ENCODE measurements at places on chromosomes 3 and 15.
A peak's percentile ranks its signal among the peaks of the same experiment; 100 is the strongest.

- DNase-seq = no peak
These were observed 51.4 kb downstream of the FHIT start for GRCh38 chr3:61199843-61200242.

GRCh38 chr3:67916353-67916752 is 261.9 kb upstream of the SUCLG2 start:
- no peak for DNase-seq

DNA sequence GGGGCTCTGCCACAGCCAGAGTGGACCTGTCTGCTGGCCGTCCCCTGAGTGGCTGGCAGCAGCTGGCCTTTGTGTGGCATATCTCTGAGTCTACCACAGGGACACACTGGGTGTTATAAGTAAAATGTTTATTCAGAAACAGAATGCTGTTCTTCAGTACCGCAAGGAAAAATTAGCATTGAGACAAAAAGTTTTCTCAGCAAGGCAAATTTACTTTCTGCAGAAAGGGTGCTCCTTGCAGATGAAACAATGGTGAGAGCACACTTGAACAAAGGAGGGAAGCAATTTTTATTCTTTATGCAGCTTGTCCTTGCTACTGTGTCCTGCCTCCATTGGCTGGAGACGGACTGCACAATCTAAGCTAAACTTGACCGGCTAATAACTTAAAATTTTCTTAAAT is 4.0 kb downstream of the TMEM89 start:
- DNase-seq = no peak

DNA sequence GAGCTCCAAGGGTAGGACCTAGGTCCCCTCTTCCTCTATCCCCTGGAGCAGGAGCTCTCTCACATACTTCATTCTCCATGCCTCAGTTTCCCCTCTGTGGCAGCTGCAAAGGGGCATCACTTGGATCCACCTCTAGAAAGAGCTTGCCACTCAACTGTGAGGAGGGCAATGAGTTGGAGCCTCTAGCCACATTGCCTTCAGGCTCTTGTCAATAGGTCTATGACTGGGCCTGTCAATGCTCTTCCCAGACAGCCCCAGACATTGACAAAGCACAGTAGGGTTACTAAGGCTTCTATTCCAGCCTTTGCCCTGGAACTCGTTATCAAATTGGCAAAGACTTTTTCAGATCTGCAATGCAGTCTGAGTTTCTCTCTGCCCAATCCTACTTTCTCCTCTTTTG is 4.4 kb upstream of the VIPR1 start:
- no peak for DNase-seq

DNA sequence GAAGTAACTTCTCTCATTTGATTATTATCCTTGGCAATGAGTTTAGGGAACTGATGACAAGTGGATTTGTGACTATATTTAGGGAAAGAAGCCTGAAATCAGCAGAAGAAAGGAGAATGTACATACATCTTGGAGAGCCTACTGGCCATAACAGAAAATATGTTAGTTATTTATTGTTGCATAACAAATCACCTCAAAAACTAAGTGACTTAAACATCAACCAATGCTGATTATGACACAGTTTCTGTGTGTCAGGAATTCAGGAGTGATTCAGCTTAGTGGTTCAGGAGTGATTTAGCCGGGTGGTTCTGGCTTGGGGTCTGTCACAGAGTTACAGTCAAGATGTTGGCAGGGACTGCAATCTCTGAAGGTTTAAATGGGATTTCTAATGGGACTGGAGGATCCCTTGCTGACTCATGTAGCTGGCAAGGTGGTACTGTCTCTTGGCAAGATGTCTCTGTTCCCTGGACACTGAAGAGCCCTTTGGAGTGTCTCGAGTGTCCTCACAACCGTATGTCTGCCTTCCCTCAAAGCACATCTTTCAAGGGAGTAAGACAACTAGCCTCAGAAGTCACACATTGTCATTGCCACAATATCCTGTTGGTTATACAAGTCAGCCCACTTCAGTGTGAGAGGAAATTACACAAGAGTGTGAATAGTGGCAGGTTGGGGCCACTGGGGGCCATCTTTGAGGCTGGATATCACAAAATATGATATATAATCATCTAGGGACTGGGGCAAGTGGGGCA is 248.9 kb downstream of the SV2B start:
- no peak for DNase-seq

DNA sequence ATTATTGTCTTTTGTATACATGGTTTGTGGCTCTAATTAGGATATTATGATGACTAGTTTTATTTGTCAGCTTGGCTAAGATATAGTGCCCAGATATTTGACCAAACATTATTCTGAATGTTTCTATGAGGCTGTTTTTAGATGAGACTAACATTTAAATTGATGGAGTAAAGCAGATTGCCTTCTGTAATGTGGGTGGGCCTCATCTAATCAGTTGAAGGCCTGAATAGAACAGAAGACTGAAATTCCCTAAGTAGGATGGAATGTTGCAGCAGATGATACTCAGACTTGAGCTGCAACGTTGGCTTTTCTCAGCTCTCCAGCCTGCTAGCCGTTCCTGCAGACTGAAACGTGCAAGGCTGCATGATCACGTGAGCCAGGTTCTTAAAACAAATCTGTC is 546.5 kb downstream of the EDEM1 start:
- no peak for DNase-seq

GRCh38 chr15:81155375-81156218 is 21.5 kb downstream of the CFAP161 start:
- peak; percentile 79 for DNase-seq

GRCh38 chr3:149245738-149246451 is 24.3 kb upstream of the CP start:
- DNase-seq = no peak

- DNase-seq = no peak
These were observed 90.9 kb downstream of the STRIT1 start for GRCh38 chr3:155202626-155203025.

GRCh38 chr3:53617893-53618523 is 123.6 kb downstream of the CACNA1D start:
- no peak for DNase-seq

- peak; percentile 21 for DNase-seq
These were observed 49.6 kb downstream of the MAP6D1 start for GRCh38 chr3:183775781-183776180.

- DNase-seq = no peak
These were observed 7.4 kb downstream of the CRYBG3 start for GRCh38 chr3:97829198-97829597.

GRCh38 chr15:99014803-99015697 is 7.5 kb upstream of the PGPEP1L start:
- DNase-seq = peak; percentile 64

DNA sequence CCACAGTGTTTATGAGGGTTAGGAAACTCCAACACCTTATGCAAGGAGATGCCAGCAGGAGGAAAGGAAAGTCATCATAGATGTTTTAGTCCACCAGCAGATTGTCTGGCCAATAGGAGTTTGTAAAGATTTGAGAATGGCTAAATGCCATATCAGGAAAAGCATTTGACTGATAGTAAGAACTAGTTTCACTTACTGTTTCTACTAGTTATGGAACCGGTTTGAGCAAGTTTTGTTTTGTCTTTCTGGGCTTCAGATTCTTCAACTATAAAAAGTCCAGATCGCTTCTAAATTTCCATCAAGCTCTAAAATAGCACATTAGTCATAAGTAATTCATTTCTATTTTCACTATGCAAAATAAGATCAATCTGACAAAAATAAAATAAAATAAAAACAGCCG is 254.8 kb upstream of the TMCO5A start:
- DNase-seq = no peak

GRCh38 chr15:69853544-69853951 is 244.2 kb downstream of the TLE3 start:
- no peak for DNase-seq

DNA sequence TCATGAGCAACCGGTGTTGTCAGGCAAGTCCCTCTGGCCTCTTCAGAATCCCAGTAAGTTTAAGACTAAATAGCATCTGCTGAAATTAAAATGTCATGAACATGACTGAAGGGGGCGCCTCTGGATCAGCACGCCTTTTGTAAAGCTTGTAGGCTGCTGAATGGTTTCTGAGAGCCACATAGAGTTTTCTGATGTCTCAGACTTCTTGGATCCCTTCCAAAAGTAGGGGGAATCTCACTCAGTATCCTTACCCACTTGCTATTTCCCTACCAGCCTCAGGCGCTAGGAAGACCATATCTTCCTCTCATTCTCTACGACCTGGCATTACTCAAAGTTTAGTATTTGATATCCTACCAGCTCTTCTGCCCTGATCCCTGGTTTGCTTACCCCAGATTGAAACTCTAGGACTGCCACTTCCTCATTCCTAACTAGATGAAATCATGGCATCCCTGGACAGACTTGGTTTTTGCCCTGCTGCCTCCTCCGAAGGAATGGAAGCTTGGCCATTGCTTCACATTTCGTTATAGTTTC is 62.7 kb upstream of the CD47 start:
- DNase-seq = no peak

GRCh38 chr3:149314807-149315578 is 18.4 kb downstream of the TM4SF18 start:
- no peak for DNase-seq

- peak; percentile 21 for DNase-seq
These were observed 58.5 kb downstream of the LIPC start for GRCh38 chr15:58490086-58490887.

DNA sequence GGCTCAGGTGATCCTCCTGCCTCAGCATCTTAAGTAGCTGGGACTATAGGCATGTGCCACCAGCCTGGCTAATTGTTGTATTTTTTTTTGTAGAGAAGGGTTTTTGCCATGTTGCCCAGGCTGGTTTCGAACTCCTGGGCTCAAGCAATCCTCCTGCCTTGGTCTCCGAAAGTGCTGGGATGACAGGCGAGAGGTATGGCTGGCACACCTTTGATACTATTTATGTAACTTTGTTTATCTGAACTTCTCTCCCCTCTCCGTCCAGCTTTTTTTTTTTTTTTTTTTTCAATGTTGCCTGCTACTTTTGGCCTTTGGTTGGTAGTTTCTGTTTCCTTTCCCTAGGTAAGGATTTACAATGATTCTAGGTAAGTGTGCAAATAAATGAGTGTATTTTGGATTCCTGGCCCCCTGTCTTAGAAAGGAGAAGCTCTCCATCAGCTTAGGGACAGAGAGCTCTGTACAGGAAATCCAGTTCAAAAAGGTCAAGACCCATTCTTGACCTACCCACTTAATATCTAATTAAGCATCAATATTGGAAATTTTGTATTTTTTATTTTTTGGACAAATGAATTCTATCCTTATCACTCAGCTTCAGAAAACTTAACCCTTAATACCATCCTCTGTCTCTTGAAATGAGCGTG is 6.8 kb downstream of the ARL6IP5 start:
- no peak for DNase-seq

GRCh38 chr15:93779341-93779740 is 452.0 kb upstream of the MCTP2 start:
- no peak for DNase-seq

DNA sequence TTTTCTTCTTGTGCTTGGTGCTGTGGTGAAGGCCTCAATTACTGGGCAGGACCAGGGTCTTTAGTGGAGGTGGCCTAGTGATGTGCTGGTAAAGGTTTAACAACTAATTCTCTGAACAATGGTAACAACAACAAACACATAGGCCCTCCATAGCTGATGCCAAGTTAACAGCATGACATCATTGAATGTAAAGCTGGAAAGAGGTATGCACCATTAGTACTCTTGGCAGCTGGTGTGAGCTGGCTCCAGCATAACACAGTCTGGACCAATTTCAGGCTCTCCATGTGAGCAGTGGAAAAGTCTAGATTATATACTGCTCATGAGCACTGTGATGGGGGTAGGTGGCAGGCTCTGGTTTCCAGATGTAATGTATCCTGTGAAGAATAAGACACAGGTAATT is 61.8 kb downstream of the SLC7A14 start:
- no peak for DNase-seq
